Activated CD4-positive, alpha-beta T cell treated with anti-CD3 and anti-CD28 coated beads, Interleukin-2, amount 10 ng/mL, durations not matched to agents 24 days and 14 days (primary cell): ENCODE measurements at places on chromosomes 16 and 17. TPM values are rescaled to one million over a fixed set of nuclear protein-coding genes. Genes with fewer than 3 reads are reported as not detected.
A peak's percentile ranks its signal among the peaks of the same experiment; 100 is the strongest.

Gene KRT12
- total RNA-seq: not detected in 2 replicates

- no peak for DNase-seq
- no peak overlapping the region for H3K27ac ChIP-seq
- no peaks in the 10 kb centered on the region for H3K27me3 ChIP-seq
- H3K36me3 ChIP-seq: peaks cover 6% of the 10 kb centered on the region
Measured at GRCh38 chr16:70694868-70695218, 9.0 kb upstream of the MTSS2 start.

DNA sequence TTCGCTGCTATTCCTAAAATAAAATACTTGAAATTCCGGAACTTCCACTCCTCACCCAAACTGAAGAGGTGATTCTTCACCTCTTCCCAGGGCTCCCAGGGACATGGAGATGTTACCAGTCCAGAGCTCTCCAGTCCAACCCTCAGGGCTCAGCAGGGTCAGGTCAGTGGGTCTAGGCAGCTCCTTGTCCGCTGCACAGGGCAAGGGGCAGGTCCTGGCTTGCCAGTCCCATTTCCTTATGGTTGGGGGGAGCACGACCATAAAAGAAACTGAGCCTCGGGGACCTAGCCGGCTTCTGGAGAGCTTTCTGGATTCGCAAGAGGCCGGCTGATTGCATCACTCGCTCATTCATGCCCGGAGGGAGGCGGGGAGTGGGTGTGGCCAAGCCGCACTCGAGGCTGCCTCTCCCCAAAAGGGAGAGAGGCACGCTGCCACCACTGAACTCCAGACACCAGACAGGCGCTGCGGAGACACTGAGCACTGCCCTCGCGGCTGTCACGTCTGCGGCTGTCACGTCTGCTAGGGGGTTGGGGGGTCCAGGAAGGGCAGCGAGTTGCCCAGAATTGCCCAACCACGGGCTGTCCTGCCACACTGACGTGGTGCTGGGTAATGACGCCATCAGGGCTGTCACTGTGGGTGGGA, 15.8 kb downstream of the SLC7A5 start:
- H3K27me3 ChIP-seq: no peaks in the 10 kb centered on the region
- H3K4me1 ChIP-seq: peaks cover 51% of the 10 kb centered on the region
- DNase-seq: peak; percentile 97
- peak overlapping the region; percentile 77 for H3K4me3 ChIP-seq

GRCh38 chr17:37067555-37068111, 118.9 kb downstream of the AATF start:
- H3K27ac ChIP-seq: no peak overlapping the region
- no peaks in the 10 kb centered on the region for H3K36me3 ChIP-seq
- H3K4me1 ChIP-seq: no peaks in the 10 kb centered on the region
- peaks cover 4% of the 10 kb centered on the region for H3K27me3 ChIP-seq
- no peak overlapping the region for H3K4me3 ChIP-seq

GRCh38 chr17:82519971-82520903, 705 bp downstream of the FOXK2 start:
- peak overlapping the region; percentile 86 for H3K4me3 ChIP-seq
- H3K27me3 ChIP-seq: no peaks in the 10 kb centered on the region
- peak overlapping the region; percentile 84 for H3K27ac ChIP-seq
- DNase-seq: peak; percentile 85
- H3K4me1 ChIP-seq: peaks cover 24% of the 10 kb centered on the region

Gene PRSS8
- not detected in 2 replicates for total RNA-seq

- peaks cover 71% of the 10 kb centered on the region for H3K4me1 ChIP-seq
- H3K27ac ChIP-seq: peak overlapping the region; percentile 94
- H3K27me3 ChIP-seq: no peaks in the 10 kb centered on the region
- no peak for DNase-seq
- H3K4me3 ChIP-seq: peak overlapping the region; percentile 86
Measured at GRCh38 chr17:2090210-2090641, 35.3 kb downstream of the HIC1 start.

Gene PRR14
- 82.2 and 86.7 TPM in 2 replicates for total RNA-seq

- no peak overlapping the region for H3K27ac ChIP-seq
- peaks cover 39% of the 10 kb centered on the region for H3K36me3 ChIP-seq
- DNase-seq: no peak
- no peaks in the 10 kb centered on the region for H3K4me1 ChIP-seq
- no peak overlapping the region for H3K4me3 ChIP-seq
Measured at GRCh38 chr16:71456801-71457200, 5.2 kb downstream of the ZNF23 start.

Gene DNAH9
- total RNA-seq: not detected in 2 replicates

Gene ASB16
- 0.09 and 0.78 TPM in 2 replicates for total RNA-seq

DNA sequence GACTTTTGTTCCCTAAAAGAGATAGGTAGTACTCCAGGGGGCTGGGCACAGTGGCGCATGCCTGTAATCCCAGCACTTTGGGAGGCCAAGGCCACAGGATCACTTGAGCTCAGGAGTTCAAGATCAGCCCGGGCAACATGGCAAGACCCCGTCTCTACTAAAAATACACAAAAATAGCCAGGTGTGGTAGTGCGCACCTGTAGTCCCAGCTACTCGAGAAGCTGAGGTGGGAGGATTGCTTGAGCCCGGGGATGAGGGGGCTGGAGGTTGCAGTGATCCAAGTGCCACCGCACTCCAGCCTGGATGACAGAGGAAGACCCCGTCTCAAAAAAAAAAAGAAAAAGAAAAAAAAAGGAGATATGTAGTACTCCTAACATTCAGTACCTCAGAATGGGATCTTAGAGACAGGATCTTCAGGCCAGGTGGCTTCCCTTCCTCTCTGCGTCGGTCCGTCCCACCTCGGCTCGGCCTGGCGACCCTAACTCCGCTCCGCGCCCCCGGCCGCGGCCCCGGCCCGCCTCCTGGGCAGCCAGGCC, 89.6 kb downstream of the CDC27 start:
- H3K4me3 ChIP-seq: peak overlapping the region; percentile 93
- peak; percentile 61 for DNase-seq
- H3K27me3 ChIP-seq: peaks cover 3% of the 10 kb centered on the region
- H3K4me1 ChIP-seq: peaks cover 10% of the 10 kb centered on the region
- H3K36me3 ChIP-seq: peaks cover 7% of the 10 kb centered on the region
